ENCODE measurements at places on chromosomes 5 and 9.

DNA sequence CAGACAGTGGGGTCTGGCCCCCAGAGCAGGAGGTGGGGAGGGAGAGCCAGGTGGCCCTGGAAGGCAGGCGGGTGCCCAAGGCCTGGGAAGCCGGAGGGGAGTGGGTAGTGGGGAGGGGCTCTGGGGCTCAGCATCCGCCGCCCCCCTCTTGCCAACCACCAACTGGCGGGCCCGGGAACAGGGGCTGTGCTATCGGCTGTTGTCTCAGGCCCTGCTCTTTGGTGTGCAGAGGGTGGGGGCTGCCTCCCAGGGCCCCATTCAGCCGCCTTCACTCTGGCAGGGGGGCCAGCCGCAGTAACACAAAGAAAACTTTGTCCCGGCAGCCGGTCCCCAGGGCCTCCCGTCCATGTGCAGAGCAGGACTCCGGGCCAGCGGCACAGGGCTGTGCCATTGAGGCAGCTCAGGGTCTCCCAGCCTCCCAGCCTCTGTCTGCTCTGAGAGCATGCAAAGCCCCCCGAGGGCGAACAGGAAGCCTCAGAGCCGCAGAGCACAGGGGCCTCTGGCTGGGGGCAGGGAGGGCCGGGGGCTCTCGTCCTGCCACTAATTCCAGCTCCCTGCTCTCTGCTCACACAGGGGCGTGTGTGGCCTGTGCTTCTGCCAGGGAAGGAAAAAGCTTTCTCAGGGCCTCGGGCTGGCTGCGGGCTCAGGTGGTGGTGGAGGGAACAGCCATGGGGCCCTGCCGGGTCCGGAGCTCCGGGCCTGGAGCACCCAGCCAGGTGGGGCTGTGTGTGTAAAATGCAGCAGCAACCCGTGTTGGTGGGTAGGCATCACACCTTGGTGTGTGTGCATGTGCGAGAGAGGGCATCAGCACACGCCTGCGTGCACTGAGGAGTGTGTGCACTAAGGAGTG, 54.2 kb upstream of the NOTCH1 start:
- peaks cover 6% of the 10 kb centered on the region for H3K27me3 ChIP-seq
- no peak overlapping the region for H3K27ac ChIP-seq
- peaks cover 56% of the 10 kb centered on the region for H3K4me1 ChIP-seq
- no peak overlapping the region for H3K4me3 ChIP-seq
- no peak for DNase-seq

- peak overlapping the region; percentile 5 for H3K27ac ChIP-seq
- DNase-seq: no peak
- no peak overlapping the region for H3K4me3 ChIP-seq
These were observed 2.6 kb upstream of the GZMK start for GRCh38 chr5:55021410-55021809.

DNA sequence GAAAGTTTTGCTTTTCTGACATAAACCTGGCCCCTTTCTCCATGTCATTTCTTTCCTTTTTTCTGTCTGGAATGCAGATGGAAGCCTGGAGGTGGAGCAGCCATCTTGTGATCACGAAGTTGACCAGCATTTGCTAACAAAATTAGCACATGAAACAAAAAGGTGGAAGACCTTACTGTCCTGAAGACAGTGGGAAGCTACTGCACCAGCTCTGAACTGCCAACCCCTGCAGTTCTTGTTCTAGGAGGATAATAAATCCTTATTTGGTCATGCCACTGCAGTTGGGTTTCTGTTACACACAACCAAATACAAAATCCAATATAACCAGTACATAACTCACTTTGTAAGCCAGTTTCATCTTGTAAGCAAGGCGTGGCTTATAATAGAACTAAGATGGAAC, 249.4 kb upstream of the TBCA start:
- H3K36me3 ChIP-seq: peaks cover 20% of the 10 kb centered on the region
- no peak for DNase-seq
- H3K27me3 ChIP-seq: no peaks in the 10 kb centered on the region
- no peak overlapping the region for H3K27ac ChIP-seq
- H3K4me1 ChIP-seq: peaks cover 4% of the 10 kb centered on the region

GRCh38 chr9:106704056-106704615, 158.8 kb upstream of the ZNF462 start:
- H3K4me3 ChIP-seq: no peak overlapping the region
- no peak for DNase-seq
- no peaks in the 10 kb centered on the region for H3K27me3 ChIP-seq
- peaks cover 6% of the 10 kb centered on the region for H3K36me3 ChIP-seq
- H3K27ac ChIP-seq: no peak overlapping the region

All from nephron progenitor cell (in vitro differentiated cells).